WTC11 (cell line): ENCODE measurements at places on chromosomes 11 and 22.

GRCh38 chr11:57318178-57318577 is 6.6 kb downstream of the TNKS1BP1 start:
- no peak for DNase-seq

DNA sequence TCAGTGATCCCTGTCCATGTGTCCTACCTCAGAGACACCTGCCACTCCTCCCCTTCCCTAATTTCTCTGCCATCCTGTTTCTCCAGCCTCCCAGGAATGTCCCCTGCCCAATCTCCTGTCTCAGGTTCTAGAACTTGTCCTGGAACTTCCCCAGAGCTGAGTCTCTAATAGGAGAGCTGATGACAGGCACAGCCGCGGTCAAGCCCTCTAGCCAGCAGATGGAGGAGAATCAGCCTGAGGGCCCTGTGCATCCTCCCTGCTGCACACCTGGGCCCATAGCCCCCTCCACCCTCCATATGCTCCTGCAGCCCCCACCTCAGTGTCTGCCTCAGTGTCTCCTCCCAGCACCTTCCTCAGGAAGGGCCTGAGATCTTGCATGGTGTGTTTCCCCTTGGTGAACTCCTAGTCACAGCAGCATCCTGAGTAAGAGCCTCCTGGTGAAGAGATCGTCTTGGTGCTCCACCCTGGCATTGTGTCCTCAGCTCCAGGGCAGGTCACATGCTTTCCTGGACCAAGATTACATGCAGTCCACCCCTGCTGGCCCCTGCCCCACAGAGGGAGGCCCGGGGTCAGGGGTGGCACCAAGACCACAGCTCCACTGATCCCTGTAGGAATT is 43.9 kb upstream of the VPREB1 start:
- DNase-seq, result no peak

- no peak for DNase-seq
These were observed 49.3 kb upstream of the LINC01488 start for GRCh38 chr11:69431893-69432738.

GRCh38 chr11:93997741-93998140 is 23.4 kb upstream of the HEPHL1 start:
- DNase-seq, result no peak
